ENCODE measurements at places on chromosomes 3 and 15. TPM values are rescaled to one million over a fixed set of nuclear protein-coding genes. Genes with fewer than 3 reads are reported as not detected.

Gene PYDC2
- polyA plus RNA-seq = not detected

Gene MINAR1
- 1.1 TPM for polyA plus RNA-seq

Gene ZNF662
- polyA plus RNA-seq = 43.6 TPM

Gene ICE2
- 93.7 TPM for polyA plus RNA-seq

Gene LPP
- 30.0 TPM for polyA plus RNA-seq

Gene CCR4
- polyA plus RNA-seq = 0.16 TPM

Gene SLC6A11
- 0.16 TPM for polyA plus RNA-seq

Gene RNF7
- 114 TPM for polyA plus RNA-seq

Gene GPR176
- polyA plus RNA-seq = 15.1 TPM

Gene SQOR
- 23.9 TPM for polyA plus RNA-seq

Gene MESP1
- 1.3 TPM for polyA plus RNA-seq

Gene FBXO40
- not detected for polyA plus RNA-seq

Gene ADAMTS17
- polyA plus RNA-seq = 2.1 TPM

Gene UCN2
- polyA plus RNA-seq = 0.40 TPM

Gene IQCF5
- not detected for polyA plus RNA-seq

Gene NR2E3
- polyA plus RNA-seq = 0.99 TPM

Gene LINGO1
- 11.3 TPM for polyA plus RNA-seq

Gene ADCY5
- 11.2 TPM for polyA plus RNA-seq

Gene SLC6A1
- 1.2 TPM for polyA plus RNA-seq

Gene ALPK3
- polyA plus RNA-seq = 23.8 TPM

Gene HRG
- 3.5 TPM for polyA plus RNA-seq

Gene MOBP
- 0.13 TPM for polyA plus RNA-seq

Gene MITF
- polyA plus RNA-seq = 51.3 TPM

Gene OR5K2
- 0.41 TPM for polyA plus RNA-seq

Gene SLC22A13
- polyA plus RNA-seq = 6.1 TPM

Gene ANKDD1A
- polyA plus RNA-seq = 5.1 TPM

Gene MAP6D1
- polyA plus RNA-seq = 0.86 TPM

Gene GPR149
- polyA plus RNA-seq = not detected

Gene ADAMTSL3
- 4.1 TPM for polyA plus RNA-seq

Gene HTR3E
- polyA plus RNA-seq = not detected

Gene MME
- polyA plus RNA-seq = 398 TPM

Gene PGBD4
- polyA plus RNA-seq = 1.7 TPM

Gene TM4SF4
- 3.6 TPM for polyA plus RNA-seq

Gene C3orf20
- polyA plus RNA-seq = 0.25 TPM

Gene A4GNT
- polyA plus RNA-seq = 2.8 TPM

Gene SEMA3F
- polyA plus RNA-seq = 78.6 TPM

Gene LRRN1
- polyA plus RNA-seq = 21.2 TPM

Gene GPR171
- polyA plus RNA-seq = 0.15 TPM

Gene SNAPC5
- 40.7 TPM for polyA plus RNA-seq

Gene THAP10
- polyA plus RNA-seq = 9.7 TPM

Gene MASP1
- 11.3 TPM for polyA plus RNA-seq

Gene C3orf85
- 18.6 TPM for polyA plus RNA-seq

All from renal pelvis (tissue), 12 donors.